ENCODE measurements at places on chromosomes 1 and 21.
A peak's percentile ranks its signal among the peaks of the same experiment; 100 is the strongest.

DNA sequence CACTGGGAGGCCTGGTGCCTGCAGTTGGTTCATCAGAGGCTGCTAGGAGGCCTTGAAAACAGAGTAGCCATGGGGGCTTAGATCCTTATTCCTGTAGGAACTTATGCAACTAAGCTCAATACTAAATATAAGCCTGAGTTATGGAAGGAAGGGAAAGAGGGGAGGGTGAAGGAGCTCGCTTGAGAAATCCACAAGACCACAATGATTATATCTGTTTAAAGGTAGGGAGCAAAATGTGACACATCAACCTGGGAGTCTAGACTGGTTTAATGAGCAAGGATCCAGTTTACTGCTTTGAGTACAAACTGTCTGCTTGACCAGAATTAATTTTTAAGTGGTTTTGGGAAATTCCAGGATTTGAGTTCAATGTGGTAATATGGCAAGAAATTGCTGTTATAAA, 20.4 kb upstream of the ANGPTL7 start:
- DNase-seq = no peak

DNA sequence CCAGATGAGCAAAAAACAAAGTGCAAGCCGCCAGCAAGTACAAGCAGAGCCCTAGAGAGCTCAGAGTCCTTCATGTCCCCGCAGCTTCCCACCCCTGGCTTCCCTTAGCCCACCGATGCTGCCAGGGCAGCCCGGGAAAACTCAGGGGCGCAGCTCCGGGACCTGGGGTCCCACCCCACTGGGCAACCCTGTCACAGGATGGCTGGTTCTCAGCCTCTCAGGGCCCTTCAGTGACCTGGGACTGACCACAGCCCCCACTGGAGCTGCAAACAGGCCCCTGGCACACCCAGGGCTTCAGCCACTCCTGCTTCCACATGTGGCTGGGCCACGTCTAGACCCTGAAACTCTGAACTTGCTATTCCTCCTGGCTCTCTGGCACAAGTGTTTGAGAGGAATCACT, 49.5 kb downstream of the CHD5 start:
- no peak for DNase-seq

GRCh38 chr1:36136535-36136934, 11.5 kb upstream of the COL8A2 start:
- no peak for DNase-seq

GRCh38 chr1:156357977-156358376, 11.0 kb upstream of the RHBG start:
- no peak for DNase-seq

GRCh38 chr1:231395998-231396390, 26.1 kb downstream of the EGLN1 start:
- DNase-seq = no peak

DNA sequence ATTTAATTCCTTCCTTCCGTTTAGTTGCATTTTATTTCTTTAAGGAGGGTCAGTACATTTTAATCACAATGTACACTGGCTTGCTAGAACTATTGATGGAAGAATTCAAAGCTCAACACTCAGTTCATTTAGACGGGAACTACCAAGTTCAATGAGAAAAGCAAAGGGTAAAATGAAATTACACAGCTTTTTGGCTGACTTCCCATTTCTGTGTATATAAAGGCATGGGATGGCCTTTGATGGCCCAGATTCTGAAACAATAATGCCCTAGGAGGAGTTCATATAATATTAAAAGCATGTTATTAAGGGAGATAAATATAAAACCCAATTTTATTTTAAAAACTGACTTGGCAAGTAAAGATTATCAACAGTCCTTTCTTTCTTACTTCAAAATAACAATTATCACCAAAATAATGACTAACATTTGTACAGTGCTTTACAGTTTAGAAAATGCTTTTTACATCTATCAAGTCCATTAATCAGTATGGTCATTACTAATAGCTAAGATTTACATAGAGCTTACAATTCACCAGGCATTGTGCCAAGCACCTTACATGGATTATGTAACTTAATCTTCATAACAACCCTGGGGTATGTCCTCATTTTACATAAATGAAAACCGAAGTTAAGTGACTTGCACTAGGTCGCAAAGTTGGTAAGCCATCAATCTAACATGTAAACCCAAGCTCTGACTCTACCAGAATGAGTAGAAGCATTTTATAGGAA, 402.4 kb downstream of the OMA1 start:
- DNase-seq = no peak

- peak; percentile 95 for DNase-seq
Observed at GRCh38 chr1:162696286-162696862, 64.1 kb downstream of the DDR2 start.

GRCh38 chr1:37250371-37250770, 216.1 kb upstream of the GRIK3 start:
- DNase-seq = no peak

DNA sequence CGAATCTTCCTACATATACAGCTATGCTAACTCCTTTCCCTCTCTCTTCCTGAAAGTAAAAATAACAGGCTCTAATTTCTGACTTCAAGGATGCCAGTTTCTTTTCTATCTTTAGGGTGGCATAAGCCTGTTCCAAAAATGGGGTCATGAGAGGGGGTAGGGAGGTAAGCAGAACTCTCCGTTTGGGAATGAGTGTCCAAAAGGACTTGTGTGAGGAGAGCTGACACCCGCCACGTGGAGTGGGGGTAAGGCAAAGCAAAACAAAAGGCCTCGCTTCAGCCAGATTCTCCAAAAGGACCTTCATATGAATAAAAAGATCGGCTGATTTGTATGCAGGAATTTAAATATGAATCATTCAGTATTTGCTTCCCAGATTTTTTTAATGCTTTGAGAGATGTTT, 28.6 kb downstream of the PLPPR4 start:
- DNase-seq = no peak

DNA sequence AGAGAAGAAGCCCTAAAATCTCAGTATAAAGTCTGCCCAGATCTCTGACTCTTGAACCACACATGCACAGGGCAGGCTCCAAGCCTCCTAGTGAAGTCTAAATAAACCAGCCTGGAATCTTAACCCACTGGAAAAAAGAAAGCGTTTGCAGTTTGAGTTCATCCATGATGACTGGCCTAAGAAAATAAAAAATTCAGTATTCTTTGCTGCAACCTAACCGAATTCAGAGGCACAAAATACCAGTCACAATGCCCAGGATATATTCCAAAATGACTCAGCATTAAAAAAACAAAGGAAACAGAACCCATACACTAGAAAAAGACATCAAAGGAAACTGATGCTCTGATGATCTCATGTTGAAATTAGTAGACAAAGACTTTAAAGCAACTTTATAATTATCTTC, 269.2 kb downstream of the SDCCAG8 start:
- DNase-seq = peak; percentile 74

DNA sequence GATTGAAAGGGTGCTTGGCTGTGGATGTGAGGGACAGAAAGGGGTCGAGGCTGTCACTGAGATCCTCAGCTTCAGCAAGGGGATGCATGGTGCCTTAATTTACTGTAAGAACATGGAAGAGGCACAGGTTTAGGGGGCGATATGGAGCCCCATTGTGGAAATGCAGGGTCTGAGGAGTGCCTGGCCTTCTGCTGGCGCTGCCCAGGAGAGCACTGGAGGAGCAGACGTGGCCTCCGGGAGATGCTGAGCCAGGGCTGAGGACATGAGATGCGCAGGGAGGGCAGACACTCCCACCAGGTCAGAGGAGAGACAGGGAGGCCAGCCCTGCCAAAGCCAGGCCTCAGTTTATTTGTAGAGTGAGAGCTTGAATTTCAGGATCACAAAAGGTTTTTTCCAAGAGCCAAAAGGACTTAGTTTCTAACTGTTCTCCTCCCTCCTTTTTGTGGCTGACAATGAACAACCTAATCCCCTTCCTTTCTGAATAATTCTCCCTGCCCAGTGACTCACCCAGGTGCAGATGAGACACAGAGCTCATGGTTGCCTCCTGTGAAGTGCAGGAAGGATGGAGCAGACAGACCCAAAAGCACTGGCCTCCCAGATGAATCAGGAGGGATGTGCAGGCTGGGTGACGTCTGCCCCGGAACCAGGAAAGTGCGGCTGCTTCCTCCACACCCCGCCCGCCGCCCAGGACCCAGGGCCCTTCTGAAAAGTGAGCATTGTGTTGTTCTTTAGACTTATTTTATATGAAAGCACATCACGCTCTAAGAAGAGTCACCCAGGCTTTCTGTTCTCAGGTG, 73.0 kb upstream of the TMPRSS2 start:
- DNase-seq = peak; percentile 62

- no peak for DNase-seq
Observed at GRCh38 chr1:206803221-206803730, 31.0 kb upstream of the IL10 start.

DNA sequence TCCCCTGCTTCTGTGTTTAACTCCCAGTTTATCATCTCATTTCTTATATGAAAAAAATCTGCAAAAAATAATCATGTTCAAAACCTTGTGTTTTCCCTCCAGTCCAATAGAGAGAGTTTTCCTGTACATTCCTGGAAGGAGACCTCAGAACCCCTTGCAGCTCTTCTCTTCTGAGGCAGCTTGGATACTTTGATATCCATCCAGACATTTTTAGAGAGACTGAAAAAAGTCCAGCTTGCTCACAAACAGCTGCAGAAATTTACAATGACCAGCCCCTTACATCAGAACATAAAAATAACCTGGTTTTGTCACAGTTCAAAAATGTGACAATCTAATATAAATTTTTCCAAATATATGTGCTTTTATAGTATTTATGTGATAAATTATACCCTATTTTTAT, 73.3 kb upstream of the C1orf115 start:
- no peak for DNase-seq

- DNase-seq = no peak
Observed at GRCh38 chr1:23978805-23979204, 1.3 kb downstream of the SRSF10 start.

DNA sequence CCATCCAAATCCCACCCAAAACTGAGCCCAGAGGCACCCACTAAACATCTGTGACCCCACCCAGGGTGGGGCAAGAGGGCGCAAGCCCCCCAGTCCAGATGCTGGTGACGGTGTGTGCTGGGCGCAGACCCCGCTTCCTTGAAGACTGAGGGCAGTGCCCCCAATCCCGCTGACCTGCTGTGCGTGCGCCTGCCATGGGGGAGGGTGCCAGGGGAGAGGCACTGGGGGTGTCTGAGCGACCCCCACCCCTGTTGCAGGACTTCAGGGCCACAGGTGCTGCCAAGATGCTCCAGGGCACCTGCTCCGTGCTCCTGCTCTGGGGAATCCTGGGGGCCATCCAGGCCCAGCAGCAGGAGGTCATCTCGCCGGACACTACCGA, 13.3 kb downstream of the COL6A2 start:
- DNase-seq = no peak

Data from DMS53 (cell line).